Stimulated activated CD8-positive, alpha-beta memory T cell treated with anti-CD3 and anti-CD28 coated beads, Interleukin-12 subunit alpha, Interleukin-12 subunit beta, amount 100 ng/mL, for 4 hours (primary cell): ENCODE measurements at places on chromosomes 11 and 22.

GRCh38 chr22:25843660-25844405, 101.8 kb downstream of the MYO18B start:
- no peak for DNase-seq

GRCh38 chr11:1570896-1571759, 943 bp downstream of the DUSP8 start:
- DNase-seq: no peak

DNA sequence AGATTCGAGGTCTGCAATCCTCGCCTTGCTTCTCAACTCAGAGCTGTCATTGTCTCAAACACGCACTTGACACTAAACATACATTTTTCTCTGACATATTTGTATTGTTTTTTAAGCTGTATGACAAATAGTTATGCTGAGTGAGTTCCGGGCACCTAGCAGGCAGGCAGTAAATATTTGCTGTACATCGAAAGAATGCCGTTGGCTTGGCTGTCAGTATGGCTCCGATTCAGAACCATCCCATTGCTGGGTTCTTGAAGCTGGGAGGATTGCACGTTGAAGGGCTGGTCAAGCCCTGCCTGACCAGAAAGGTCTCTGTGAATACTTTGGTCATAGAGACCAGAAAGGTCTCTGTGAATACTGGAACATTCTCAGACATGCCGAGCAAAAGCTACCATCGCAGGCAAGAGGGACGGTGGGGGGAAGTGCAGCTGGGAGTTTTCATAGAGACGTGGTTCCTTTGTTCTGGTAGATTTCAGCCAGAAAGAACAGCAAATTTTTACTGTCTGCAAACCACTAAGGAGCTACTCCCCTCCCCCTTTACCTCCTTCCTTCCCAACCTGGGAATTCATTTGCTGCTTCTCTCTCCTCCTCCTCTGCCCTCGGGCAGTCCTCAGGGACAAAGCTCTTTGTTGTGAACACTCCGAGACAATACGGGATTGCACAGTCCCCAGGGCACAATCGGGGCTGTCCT, 202.2 kb upstream of the SORL1-AS1 start:
- no peak for DNase-seq

DNA sequence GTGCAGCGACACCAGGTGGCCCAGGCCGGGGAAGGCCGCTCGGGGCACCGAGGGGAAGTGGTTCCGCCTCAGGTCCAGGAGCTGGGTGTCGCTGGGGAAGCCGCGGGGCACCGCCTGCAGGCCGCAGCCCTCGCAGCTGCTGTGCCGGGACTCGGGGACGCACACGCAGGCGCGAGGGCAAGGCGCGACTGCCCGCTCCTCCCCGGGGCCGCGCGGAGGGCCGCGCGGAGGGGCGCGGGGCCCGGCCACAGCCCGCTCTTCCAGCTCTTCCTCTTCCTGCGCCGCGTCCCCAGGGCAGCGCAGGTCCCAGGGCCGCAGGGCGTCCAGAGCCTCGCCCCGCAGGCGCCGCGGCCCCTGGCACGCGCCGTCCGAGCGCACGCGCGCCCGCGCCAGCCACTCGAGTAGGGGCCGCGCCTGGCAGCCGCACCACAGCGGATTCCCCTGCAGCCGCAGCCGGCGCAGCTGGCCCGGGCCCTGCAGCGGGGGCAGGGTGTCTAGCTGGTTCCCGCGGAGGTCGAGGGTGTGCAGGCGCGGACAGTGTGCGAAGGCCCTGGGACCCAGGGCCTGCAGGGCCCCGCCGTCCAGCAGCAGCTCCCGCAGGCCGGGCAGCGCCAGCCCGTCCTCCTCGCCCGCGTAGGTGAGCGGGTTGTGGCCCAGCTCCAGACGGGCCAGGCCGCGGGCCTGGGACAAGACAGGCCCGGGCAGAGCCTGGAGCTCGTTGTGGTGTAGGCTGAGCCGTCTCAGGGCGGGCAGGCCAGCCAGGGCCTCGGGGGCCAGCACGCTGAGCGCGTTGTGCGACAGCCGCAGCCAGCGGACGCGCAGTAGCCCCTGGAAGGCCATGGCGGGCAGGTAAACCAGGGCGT, 2.8 kb downstream of the CHADL start:
- DNase-seq: peak; percentile 50

DNA sequence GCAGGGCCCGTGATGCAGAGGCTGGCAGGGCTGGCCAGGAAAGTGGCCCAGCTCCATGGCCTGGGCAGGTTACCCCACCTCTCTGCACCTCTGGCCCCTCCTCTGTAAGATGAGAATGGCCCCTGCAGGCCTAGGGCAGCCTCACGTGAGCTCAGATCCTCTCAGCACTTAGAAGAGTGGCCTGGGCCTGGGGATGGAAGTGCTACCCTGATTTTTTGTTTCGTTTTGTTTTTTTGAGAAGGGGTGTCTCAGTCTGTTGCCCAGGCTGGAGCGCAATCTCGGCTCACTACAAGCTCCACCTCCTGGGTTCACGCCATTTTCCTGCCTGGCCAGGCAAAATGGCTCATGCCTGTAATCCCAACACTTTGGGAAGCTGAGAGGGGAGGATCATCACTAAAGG, 982 bp downstream of the APOBEC3H start:
- no peak for DNase-seq

GRCh38 chr11:3340025-3340424, 38.9 kb downstream of the ZNF195 start:
- DNase-seq: no peak

- no peak for DNase-seq
Observed at GRCh38 chr11:129973068-129973467, 29.6 kb downstream of the PRDM10 start.

DNA sequence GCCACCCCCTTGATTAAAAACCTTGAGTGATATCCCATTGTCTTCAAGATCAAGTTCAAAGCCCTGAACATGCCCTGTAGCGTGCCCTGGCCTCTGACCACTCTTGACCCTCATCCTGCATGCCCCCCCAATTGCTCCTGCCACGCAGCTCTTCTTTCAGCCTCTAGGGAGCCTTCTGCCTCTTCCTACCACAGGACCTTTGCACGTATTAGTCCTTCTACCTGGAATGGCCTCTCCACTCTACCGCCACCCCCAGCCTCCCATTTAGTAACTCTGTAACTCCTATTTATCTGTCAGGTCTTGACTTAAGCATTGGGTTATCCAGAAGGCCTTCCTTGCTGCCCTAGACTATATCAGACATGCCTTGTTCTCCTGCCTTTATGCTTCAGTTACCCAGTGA, 203.6 kb downstream of the TRIM29 start:
- DNase-seq: no peak

DNA sequence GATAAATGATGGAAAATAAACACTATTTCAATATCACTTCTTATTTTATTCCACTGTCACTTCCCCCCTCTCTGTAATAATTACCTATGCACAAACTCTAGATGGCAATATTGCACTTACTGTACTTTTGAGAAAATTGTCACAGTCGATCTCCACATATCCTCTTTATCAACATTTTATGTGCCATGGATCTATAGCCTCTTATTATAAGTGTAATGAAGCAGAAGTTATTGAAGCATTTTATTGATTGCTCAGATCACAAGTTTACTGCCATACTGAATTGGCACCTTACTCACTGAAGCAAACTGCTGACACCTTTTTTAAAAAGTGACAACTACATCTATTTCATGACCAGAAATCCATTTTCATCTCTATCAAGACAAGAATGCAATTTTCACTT, 133.4 kb downstream of the DCDC1 start:
- DNase-seq: no peak
